Vagina (tissue), 2 donors: ENCODE measurements at places on chromosomes 7 and 10.

DNA sequence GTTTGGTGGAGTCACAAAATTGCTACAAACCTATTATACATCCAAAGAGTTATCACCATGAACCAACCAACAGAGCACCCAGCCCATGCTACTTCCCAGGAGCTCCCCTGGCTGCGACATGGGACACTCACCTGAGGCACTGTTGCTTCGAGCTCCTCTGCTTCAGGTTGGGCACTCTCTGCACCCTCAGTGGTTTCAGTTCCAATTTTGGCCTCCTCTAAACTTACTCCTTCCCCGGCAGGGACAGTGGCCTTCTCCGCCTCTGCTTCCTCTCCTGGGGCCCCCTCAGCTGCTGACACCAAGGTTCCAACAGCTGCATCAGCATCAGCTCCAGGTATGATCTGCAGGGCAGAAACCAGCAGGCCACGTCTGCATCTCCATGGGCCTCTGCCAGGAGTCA lies 120.4 kb upstream of the TARP start:
- no peak for DNase-seq

GRCh38 chr7:134454277-134454676 lies 4.6 kb downstream of the AKR1B1 start:
- no peak for DNase-seq

DNA sequence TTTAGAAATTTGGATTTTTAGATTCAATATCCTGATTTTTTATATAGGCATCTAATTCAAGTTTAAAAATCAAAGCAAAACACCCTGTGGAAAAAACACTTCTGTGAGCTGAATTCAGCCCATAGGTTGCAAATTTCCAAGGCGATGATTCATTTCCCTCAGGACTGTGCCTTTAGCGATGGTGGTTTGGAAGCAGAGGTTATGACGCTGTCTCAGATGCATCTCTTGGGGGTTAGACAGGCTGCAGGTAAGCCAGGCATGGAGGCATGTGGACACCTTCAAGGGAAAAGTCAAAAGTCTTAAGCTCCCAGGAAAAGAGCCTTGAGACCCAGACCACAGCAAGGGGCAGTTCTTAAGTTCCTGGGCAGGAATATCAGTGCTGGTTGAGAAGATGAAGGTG lies 9.5 kb upstream of the FRA10AC1 start:
- DNase-seq, result no peak

DNA sequence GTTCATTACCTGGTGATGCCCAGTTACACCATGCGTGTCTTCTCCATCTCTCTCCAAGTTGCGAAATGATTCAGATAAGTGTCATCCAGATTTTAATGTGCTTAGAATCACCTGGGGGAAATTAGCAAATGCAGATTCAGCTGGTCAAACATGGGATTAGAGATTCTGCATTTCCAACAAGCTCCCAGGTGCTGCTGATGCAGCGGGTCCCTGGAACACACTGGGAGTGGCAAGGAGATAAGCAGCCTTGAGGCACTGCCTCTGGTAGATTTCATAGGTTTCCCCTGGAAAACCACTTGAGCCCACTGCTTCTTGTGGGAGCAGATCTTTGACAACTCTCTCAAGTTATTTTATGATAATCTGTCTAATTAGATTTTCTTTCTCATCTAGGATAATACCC lies 196.0 kb upstream of the C7orf33 start:
- DNase-seq, result no peak

DNA sequence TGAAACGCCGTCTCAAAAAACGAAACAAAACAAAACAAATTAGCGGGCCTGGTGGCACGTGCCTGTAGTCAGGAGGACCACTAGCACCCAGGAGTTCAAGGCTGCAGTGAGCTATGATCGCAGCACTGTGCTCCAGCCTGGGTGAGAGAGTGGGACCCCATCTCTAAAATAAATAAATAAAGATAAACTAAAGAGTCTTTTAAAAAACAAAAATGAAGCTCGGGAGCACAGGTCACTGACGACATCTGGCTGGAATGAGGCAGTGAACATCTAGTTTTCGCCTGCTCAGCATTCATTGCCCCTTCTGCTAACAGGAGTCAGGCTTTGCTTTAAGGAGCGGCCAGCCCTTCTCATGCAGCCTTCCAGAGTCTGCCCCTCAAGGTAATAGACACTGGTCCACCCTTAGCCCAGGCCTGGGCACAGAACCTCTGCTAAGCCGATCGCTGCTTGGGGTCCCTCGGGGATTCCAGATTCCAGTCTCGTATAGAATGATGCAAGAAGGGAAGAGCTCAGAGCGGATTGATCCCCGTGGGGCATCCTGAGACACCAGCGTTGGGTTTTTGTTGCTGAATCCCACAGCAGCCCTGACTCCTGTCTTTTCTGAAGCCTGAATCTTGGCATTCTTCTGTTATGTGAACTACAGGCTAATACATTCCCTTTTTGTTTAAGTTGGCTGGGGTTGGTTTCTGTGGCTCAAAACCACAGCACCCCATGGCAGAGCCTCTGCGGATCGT lies 14.2 kb upstream of the FOXK1 start:
- no peak for DNase-seq

GRCh38 chr10:43904301-43904700 lies 255.6 kb upstream of the ZNF32 start:
- no peak for DNase-seq

DNA sequence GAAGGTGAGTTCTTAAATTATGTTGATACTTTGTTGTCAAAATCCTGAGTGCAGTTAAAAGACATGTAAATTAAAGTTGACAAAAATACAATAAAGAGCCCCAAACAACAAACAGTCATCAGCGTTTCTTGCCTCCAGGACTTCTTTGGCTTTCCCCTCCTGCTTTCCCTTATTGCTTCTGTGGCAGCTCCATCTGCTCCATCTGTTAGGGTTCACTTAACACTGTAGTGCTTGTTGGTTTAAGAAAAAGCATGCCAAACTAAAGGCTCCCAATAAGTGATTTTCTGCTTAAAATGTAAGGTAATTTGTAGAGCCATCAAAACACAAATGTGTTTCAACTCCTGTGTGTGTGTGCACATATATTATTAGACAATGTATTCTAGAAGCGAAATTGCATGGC lies 254.3 kb upstream of the GNAI1 start:
- no peak for DNase-seq

DNA sequence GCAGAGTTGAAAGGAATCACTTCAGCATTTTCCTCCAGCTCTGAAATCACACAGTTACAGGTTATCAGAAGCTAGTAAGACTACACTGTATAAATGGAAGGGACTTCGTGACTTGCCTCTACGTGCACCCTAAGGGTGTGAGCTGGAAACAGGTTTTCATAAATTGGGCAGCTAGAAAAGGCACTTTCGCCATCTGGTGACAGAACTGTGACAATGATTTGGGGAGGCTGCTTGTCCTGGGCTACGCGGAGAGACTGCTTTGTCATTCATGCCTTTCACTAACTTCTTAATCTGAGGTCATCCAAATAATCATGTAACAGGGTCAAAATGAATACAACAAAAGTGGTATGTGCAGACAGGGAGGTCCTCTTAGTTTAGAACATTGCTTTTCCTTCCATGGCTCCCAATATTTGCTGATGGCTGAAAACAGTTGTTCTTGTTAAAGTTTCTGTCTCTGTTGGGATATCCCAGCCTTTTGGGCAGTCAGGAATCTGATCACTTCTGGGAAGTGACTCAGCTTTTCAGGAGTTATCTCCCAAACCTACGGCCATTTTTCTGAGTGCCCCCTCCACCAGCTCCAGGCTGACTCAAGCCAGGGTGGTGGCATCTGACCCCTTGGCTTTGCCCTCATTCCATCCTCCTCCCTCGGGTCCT lies 17.8 kb downstream of the VWC2 start:
- no peak for DNase-seq

- no peak for DNase-seq
Observed at GRCh38 chr10:122199070-122199469, 72.0 kb upstream of the BTBD16 start.

DNA sequence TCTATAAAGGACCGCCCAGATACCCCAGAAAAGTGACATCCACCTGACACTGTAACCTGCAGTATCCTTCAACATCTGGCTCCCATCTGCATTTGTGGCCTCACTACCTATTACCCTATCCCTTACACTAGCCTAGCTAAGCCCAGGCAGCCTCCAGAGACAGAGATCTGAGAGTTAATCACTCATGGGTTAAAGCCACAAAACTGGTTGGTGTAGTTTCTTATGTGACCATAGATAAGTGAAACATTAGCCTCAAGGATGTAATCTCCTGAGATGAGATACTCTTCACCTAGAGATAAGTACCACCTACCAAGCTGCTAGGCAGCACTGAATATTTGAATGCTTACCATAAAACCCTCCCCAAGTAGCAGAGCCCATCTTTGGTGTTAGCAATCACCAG lies 35.4 kb downstream of the CTTNBP2 start:
- no peak for DNase-seq

GRCh38 chr10:11700539-11700938 lies 41.6 kb upstream of the ECHDC3 start:
- DNase-seq, result no peak

GRCh38 chr7:121436136-121436535 lies 40.0 kb upstream of the FAM3C start:
- DNase-seq, result no peak

GRCh38 chr10:102677331-102678067 lies 33.2 kb downstream of the TRIM8 start:
- no peak for DNase-seq

DNA sequence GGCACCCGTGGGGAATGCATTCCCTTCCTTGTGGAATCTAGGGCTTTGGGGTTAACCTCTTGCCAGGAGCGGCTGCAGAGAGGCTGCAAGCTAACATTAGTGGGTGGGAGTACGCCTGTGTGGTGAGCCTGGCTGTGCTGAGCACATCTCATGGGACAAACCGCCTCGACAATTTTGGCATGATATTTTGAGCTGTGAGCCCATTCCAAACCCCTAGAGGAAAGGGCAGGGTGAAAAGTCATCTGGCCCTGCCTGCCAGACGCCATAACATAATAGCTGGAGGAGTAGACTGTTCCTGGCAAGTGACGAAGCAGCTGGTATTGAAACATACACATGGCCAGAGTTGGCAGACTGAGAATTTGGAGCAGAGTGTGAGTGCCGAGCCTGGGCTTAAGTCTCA lies 110.0 kb downstream of the TACC2 start:
- DNase-seq, result no peak

DNA sequence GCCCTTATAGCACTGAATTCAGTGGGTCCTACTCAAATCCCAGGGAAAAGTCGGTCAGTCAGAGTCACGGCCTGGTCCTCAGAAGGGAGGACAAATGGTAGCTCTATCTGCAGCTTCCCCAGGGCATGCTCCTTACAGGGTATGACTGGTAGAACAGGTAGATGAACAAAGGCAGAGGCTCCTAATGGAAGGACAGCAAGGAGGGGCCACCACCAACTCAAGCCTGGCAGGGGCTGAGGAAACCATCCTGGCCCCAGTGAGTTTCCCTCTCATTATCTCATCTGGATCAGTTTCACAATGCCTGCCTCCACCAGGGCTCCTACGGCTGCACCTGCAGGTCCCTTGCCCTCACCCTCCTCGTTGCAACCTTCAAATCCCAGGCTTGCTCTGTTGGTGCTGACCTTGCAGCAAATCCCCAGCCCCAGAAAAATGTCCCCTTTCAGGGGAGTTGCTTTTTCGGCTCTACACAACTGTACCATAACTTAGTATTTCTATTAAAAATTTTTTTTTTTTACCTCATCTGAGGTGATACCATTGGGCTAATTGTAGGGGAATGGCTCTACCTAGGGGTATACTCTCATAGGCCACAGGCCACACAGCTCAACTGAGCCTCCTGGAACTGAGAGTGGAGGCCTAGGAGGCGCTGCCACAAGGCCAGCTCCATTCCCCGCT lies 2.4 kb upstream of the MYO1G start:
- no peak for DNase-seq

DNA sequence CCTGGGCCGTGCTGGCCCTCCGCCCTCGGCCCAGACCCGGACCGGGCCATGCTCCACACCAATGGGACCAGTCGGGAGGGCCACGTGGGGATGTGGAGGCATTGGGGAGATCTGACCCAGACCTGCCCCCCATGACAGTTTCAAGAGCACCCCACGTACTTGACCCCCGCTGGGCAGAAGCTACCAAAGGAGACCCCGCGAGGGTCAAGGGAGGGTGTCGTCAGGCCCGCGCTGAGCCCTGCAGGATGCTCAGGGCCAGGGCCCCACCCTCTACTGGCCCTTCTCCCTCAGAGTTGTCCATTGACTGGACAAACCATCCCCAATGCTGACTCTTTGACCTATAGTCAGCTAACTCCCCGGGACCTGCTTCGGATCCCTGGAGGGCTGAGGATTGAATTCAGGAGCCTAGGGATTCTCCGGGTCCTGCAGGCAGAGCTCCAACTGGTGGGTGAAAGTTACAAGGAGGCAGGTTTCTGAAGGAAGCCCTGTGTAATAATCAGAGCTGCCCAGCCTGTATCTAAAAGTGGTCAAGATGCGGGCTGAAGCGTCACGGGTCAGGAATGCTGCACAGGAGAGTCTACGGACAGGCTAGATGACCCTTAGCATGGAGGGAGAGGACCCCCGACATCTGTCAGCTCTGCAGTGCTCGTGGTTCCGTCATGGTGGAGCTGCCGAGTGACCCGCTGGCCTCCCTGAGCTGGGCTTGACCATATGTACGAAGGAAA lies 498 bp upstream of the CALHM2 start:
- DNase-seq, result no peak

GRCh38 chr10:11395581-11396310 lies 215.7 kb downstream of the USP6NL start:
- DNase-seq, result no peak

GRCh38 chr10:69318867-69319727 lies 40.8 kb downstream of the HK1 start:
- no peak for DNase-seq

DNA sequence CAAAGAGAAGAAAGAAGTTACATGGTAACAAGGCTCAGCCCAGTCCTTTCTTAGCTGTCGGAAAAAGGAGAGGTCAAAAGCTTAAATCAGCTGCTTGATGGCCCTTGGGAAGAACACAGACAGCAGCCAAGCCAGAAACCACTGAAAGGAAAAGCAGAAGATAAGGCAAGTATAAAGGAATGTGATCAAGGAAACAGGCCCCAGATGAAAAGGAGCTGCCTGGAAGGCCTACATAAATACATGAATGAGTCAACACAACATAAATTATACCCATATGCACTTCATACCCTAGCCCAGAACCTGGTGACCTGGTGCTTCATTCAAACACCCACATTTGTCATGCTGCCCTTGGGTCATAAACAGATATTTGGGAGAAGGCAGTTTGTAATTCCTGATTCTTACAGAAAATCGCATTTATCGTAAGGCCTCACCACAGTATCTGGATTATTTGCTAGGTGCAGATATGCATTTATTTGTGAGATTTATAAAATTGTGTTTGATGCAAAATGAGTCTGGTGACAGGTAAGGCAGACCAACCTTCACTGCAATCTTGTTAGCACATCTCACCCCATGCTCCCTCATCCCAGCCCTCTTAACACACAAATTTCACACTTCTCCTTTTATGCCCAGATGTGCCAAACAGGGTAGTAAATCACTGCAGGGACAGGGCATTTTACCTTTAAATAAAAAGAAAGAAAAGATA lies 94.9 kb upstream of the KCNIP2 start:
- no peak for DNase-seq
